ENCODE measurements at places on chromosomes 5 and 9.

DNA sequence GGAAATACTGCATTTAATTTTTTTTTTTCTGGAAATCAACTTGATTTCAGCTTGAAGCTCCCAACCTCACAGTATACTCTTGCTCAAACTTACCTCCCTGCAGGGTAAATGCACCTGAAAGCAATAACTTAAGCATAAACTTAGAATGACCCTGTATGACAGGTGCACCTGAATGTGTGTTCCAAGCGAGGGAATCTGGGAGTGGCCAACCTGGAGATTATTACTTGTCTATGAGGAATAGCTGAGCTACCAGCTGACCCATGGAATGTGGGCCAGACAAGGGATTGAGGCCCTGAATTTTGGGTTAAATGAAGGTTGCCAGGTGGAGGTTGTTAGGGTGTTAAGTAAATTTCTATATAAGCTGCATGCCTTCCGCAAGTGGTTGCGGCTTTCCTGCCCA lies 140.6 kb downstream of the OSTF1 start:
- DNase-seq, result no peak

DNA sequence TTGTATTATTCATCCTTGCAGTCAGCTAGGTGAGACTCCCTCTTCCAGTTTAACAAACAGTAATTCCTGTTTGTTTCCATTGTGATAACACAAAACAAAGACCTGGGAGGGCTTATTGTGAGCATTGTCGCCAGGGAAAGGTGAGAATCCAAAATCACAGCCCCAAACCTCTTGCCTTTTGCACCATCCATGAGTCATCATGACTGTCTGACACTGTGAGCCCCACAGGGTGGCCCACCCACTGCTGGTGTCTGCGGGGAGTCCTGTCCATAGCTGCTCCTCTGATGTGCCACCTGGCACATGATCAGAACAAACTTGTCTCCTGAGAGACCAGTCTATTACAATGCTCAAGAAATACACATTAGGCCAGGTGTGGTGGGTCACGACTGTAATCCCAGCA lies 33.7 kb upstream of the S1PR3 start:
- DNase-seq, result no peak

DNA sequence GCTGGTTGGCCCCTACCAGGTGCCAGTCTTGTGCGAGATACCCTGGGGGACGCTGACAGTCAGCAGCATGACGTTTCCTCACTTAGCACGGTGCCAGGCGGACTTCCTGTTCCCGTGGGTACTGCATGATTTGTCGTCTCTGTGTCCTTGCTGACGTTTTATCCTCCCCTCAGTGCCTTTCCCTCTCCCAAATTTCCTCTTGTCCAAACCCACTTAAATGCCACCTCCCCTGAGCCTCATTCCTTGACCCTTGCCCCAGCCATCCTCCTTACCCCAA lies 60.6 kb upstream of the SAP30L start:
- peak; percentile 43 for DNase-seq

DNA sequence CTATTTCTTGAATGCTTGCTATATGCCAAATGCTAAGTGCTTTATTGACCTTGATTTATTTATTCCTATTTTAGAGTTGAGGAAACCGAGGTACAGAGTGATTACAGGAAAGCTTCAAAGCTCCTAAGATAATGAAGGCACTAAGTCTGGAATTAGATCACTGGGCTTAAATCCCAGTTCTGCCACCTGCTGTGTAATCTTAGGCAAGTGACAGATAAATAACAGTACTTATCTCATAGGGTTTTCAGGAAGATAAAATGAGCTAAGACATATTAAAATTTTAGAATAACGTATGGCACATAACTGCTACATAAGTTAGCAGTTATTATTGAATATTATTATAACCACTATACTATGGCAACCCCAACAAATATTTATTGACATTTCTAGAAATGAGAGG lies 843.8 kb downstream of the DTWD2 start:
- no peak for DNase-seq

DNA sequence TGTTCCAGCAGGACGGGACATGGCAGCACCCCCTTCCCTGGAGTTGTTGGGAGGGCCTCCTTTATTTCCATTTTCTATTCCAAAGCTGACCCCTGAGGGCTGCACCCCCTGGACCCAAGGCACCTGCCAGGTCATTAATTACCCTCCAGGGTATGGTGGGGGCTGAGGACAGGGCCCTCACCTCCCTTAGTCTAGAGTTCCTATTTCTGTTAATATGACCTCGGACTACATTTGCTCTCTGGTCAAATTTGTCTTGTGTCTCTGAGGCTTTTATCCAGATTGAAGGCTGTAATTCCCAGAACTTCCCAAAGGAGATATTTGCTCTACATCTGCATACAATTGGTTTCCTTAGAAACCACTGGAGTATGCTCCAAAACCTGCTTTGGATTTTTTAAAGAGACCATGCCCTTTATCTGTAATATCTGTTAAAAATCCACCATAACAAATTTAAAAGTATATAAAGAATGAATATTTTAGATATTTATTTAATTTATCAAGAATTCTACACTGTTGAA lies 16.8 kb downstream of the PHF2 start:
- DNase-seq, result no peak

DNA sequence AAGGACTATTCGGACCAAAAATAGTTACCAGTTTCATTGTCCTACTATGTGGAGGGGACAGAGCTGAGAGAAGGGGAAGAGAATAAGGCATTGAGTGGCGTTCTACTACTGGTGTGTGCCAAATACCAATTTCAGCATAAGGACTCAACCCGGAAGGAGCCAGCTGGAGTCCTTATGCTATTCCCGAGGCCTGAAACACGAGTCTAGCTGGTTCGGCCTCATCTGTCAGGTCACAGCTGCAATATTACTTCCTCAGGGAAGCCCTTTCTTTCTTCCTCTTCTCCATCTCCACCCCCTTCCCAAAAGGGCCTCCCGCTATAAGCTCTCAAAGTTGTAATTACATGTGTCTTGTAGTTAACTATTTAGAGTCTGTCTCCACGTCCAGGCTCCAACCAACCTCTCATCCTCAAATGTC lies 20.5 kb upstream of the FER start:
- no peak for DNase-seq

GRCh38 chr9:78644359-78644758 lies 347.4 kb downstream of the PSAT1 start:
- DNase-seq, result no peak

DNA sequence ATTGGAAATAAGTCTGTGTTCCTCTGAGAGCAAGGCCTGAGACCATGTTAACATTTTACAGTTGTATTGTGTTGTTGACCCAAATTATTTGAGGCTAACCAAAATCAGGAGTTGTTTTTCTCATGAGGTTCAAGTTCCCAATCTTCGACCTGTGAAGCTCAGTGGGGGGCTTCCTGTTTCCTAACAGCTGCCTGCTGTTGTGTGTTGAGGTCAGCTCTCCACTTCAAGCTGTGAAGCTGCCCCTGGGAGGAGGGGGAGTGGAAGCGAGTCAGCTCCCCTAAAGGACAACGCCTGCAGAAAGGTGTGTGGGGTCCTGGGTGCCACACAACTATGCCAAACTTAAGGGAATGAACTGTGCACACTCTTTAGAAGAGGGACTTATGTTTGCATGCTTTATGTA lies 295.5 kb downstream of the IRX1 start:
- no peak for DNase-seq

DNA sequence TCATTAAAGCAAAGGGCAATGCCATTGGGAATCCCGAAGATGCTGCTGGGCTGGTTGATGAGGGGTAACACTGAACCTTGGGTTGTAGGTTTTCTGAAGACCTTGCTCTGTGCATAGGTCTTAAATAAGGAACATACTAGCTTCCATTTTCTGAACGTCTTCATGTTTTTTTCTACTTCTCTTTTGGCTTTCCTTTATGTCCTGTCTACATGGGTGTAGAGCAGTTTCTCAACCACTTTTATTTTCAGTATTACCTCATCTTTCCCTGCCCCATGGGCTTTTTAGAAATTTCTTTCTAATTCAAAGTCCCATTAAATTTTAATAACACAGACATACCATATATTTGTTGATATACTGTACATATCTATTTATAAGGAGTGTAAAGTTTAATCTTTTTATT lies at the start of gene IFNA14:
IFNA14 (minus strand) TSS at position 95 of the 400 bp plus-strand sequence; CDS start at position 25, 70 bp downstream.
- no peak for DNase-seq

DNA sequence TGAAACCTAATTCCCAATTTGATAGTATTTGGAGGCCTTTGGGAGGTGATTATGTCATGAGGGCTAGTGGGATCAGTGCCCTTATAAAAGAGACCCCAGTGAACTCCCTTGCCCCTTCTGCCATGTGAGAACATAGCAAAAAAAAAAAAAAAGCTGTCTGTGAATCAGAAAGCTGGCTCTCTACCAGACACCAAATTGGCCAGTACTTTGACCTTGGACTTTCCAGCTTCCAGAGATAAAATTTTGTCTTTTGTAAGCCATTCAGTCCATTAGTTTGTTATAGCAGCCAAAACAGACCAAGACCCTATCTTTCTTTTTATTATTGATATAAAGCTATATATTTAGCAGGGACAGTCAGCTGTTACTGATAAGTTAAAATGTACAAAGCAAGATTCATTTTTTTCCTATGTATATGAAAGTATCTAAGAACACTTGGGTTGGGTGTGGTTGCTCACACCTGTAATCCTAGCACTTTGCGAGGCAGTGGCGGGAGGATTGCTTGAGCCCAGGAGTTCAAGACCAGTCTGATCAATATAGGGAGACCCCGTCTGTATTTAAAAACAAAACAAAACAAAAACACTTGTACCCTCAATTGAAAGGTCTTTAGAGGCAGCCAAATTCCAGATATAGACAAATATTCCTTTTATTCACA lies 8.1 kb upstream of the C5orf24 start:
- no peak for DNase-seq

DNA sequence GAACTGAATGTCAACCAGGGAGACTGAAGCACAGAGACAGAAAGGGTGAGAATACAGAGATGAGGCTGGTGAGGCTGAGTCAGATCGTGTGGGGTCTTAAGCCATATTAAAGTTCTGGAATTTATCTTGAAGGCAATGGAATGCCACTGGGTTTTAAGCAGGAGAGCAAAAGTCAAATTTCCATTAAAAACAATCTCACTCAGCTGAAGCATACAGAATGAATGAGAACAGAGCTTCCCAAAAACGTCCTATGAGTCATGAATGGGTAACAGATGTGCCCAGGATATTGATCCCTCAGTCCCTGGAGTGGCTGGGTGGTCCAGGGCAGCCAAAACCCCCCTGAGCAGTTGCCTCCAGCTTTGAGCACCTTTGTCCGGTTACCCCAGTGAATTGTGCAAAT lies 44.9 kb downstream of the PFDN1 start:
- DNase-seq, result no peak

DNA sequence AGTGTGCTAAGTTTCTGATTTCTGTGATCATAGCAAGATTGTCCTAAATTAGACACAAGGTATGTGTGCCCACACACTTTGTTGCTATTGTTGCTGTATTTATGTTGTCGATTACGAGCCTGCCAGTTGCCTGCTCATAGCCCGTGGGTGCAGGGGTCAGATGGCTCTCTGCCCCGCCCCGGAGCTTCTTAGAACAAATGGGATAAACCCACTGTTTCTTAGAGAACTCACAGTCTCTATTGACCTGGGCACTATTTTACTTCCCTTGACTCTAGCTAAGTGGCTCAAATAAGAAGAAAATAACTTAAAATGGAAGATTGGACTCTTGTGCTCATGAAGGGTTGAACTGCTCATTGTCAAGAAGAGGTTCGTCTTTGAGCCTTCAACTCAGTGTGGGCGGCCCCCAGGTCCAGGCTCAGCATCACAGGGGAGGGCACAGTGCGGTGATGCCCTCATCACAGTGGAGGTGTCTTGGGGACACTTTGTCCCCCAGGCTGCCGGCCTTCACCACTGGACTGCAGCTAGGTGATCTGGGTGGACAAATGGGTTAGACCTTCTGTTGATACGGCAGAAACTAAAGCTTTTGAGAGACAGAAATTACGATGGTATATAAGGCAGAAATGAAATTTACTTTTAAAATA lies 155.5 kb downstream of the TENT4A start:
- DNase-seq, result no peak

DNA sequence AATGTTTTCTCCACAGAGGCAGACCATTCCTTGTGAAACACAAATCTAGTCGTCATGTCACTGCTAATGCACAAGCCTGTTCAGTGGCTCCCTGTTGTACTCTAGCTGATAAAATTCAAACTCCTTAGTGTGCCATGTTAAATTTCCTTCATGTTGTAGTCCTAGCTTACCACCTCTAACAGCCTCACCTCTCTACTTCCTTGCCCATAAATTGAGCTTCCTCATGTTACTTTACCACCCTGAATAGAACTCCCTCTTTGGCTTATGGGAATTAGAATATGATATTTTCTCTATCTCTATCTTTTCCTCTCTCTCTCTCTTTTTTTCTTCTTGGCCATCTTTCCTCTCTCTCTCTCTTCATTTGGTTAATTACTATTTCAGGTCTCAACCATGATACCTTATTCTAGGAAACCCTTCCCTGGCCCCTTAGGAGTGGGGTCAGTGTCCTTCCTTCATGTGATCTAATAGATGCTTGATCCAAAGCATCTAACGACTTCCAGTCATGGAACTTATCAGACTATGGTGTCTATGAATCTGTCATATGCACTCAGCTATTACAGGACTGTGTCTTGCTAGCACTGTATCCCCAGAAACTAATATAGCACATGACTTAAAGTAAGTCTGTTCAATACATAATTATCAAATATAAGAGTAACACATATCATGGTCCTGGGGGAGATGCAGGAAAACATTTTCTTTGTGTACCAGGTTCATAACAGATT lies 31.5 kb upstream of the ALDH1A1 start:
- no peak for DNase-seq

DNA sequence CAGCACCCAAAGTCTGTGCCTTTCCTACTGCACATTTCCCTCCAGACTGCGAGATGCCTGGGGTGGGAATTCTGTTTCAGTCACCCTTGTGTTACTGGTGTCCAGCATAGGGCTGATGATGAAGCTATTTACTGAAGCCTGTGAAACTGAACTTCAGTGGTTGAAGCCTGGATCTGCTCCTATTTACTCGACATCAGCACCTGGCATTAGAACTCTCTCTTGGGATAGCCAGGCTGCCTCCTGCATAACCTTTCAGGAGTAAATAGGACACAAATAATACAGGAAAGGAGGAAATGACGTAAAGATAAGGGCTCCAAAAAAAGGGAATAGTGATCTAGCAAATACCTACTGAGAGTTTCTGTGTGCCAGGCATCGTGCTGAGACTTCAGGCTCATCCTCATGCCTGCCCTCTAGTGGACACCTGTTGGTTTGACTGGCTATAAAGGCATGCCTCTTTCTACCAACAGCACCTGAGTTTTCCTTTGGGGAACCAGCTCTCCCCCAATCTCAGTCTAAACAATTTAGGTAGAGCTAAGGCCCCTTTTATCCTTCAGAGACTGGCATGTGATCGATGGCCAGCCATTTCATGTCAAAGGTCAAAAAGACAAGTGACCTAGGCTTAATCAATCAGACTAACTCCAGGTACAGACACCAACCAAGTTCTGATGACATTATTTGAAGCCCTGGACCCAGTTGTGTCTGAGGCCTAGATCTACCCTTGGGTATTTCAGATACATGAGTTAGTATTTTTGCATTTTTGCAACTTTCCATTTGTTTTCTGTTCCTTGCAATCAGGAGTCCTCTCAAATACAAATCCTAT lies 192.1 kb upstream of the TRIM32 start:
- DNase-seq, result peak; percentile 16

GRCh38 chr9:122337556-122337929 lies 33.3 kb upstream of the PTGS1 start:
- no peak for DNase-seq

- no peak for DNase-seq
These were observed 72.7 kb downstream of the FAM78A start for GRCh38 chr9:131203431-131204218.

GRCh38 chr5:39273314-39273954 lies 54.1 kb upstream of the FYB1 start:
- DNase-seq, result peak; percentile 50

All from CD4-positive, alpha-beta T cell treated with Interleukin-10 for 1 hour (primary cell).